GM12865 (cell line): ENCODE measurements at places on chromosomes 2 and 18.

DNA sequence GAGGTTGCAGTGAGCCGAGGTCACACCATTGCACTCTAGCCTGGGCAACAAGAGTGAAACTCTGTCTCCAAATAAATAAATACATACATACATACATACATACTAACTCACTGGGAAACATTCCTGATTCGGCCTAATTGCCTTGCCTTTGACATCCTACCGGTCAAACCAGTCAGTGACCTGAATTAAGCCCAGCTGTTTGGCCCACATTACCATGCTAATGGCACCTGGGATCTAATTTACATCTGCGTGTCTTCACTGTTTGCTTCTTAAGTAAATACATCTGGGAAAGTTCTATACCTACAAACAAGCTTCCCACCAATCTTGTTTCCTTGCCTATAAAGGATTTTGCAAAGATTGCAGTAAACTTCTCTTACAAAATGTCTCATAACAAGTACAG, 230.2 kb upstream of the ZC3H15 start:
- no peak for DNase-seq

- no peak for DNase-seq
These were observed 171.3 kb upstream of the PARD3B start for GRCh38 chr2:204373942-204374341.

DNA sequence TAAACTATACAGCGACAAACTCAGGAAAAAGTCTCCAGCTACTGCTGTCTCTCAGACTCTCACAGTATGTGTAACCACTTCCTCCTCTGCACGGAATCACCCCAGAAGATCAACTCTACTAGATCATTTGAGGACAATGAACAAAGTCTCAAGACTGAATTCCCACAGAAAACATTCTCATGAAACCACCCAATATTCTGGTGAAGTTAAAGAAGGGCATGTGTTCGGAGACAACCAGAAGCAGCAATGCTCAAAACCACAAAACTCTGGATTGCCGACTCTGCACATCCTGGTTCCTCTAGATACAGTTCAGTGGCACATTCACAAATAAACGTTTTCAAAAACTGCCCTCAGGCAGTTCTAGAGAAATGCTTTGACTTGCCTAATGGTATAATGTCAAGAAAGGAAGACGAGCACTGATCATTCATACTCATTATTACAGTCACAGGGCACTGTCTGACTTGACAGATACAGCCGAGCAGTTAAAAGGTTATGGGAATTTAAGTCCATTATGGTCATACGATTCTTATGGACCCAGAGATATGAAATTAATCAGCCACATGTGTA, 91.9 kb upstream of the STK17B start:
- peak; percentile 82 for DNase-seq

- no peak for DNase-seq
These were observed 161.4 kb downstream of the XIRP2 start for GRCh38 chr2:167049659-167050058.

GRCh38 chr2:58046335-58046584, 346 bp upstream of the VRK2 start:
- DNase-seq = no peak

- DNase-seq = no peak
These were observed 259.7 kb downstream of the LNPK start for GRCh38 chr2:175742367-175742766.

DNA sequence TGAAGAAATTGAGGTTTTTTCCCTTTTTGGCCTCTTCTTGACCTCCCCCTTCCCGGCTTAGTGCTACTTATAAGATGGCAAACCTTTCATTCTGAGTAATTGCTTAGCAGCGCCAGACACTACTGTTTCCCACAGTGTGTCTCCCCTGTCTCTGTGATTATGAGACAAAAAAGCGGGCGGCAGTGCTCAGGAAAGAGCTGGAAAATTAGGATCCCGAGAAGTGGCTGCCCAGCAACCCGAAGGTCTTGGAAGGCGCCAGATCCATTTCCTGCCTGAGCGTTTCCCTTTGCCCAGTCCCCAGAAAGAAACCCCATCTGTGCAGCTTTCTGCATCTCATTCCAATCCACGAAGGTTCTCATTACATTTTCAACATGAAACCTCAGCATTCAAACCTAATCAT, 191.9 kb upstream of the APCDD1 start:
- DNase-seq = no peak

DNA sequence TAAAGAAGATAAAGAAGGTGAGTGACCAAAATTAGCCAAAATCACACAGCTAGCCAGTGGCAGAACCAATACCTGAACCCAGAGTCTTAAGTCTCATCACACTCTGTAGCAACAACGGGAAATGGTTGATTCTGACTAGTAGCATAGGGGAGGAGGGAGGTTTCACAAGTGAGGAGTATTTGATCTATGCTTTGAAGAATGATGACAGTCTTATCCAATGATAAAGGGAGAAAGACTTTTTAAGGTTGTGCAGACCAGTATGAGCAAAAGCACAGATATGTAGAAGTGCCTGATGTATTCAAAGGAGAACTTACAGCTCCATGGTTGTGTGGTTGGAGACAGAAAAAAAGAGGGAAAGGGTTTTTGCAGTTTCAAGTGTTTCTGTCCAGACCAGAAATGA, 50.7 kb upstream of the LINC00305 start:
- no peak for DNase-seq

DNA sequence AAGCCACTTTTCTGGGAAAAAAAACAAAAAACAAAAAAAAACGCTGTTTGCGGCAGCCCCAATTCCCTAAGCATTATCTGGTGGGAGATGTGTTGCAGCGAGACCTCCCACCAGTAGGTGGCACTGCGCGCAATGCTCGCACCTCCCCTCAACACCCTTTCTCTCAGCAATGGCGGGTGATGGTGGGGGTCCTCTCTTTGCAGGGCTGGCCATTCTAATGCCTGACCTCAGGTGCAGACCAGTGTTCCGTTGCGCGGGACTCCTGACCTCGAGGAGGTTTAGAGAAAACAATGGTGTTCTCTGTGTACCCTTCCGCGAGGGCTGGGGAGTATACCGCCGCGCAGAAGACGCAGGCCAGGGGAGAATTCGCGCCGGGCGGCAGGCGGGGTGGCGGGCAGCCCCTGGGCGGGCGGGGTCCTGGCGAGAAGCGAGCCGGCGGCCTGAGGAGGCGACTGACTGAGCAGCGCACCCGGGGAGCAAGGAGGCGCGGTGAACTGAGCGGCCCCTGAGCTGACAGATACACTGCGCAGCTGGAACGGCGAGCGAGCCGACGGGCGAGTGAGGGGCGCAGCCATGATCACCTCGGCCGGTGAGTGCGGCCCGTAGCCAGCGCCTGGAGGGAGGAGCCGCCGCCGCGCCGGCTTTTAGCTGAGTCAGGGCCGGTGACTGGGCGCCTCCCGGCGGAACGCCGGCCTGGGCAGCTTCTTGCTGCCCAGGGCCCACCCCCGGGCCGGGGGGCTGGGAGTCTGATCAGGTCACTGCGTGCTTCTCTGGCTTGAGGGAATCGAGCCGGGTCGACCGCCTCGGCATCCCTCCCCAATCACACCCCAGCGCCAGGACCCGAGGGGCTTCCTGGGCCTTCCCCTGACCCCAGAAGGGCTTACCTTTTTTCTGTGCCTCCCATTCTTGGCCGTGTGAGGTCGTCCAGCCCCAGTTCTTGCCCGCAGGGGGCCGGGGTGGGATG, at the start of gene PSMD1:
TSS of gene PSMD1 (plus strand) at position 415 of the 964 bp plus-strand sequence. CDS start at position 574, 159 bp downstream.
- DNase-seq = peak; percentile 96

DNA sequence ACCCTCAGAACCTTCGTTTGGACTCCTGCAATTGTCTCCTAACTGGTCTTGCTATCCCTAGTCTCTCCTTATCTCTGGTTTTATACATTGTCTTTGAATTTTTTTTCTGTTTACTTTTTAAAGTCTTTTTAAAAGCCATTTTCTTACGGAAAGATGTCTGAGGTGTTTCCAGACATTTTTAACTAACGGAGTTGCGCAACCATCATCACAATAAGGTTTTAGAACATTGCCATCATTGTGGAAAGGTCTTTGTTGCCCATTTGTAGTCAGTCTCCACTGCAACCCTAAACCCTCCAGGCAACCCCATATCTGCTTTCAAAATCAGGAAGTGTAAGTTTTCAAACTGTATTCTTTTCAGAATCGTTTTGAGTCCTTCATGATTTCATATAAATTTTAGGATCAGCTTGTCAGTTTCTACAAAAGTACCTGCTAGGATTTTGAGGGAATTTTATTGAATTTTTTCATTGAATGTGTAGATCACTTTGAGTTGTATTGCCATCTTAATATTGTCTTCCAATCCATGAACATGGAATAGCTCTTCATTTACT, 46.3 kb downstream of the ANKRD12 start:
- DNase-seq = no peak
